ENCODE measurements at places on chromosomes 7 and 10.

DNA sequence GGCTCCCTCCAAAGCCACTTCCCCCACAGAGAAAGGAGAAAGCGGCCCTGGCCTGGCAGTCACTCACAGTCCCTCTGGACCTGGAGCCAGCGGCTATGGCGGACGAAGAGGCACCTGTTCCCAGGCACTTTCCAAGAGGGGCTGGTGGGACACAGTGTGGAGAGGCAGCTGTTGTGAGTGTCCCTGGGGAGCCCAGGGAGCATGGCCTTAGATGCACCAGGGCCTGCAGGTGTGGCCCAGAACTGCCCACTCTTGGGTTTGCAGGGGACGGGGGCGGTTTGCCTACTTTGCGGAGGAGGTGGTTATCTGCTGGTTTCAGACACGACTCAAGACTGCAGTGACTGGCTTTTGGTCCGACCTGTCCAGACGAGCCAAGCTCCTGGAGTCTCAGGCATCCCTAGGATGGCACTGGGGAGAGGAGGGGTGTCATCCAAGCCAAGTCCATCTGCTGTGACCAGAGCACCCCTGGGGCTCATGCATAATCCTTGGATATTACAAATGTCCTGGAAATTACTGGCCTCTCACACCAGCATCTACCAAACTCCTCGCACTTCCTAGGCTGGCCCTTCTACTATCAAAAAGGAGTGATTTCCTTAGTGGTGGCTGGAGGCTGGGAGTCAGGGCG, 18.4 kb downstream of the CTBP2 start:
- no peak for DNase-seq

GRCh38 chr10:17607060-17607459, 10.1 kb downstream of the HACD1 start:
- no peak for DNase-seq

DNA sequence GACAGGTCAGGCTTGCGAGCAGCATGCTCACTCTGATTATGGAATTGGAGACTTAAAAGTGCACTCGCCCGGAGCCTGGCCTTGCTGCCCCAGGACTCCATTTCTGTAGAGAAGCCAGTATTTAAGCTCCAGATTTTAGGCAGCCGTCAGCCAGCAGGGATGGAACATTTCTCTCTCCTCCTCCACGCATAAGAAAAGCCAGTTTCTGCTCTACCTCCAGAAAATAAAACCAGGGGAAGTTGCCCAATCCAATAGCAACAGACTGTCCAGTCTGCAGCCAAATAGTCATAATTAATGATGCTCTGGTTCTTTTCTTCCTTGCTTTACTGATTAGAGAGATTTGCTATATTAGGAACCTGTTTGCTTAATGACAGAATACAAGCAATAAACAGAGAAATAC, 203.2 kb downstream of the GFRA1 start:
- no peak for DNase-seq

DNA sequence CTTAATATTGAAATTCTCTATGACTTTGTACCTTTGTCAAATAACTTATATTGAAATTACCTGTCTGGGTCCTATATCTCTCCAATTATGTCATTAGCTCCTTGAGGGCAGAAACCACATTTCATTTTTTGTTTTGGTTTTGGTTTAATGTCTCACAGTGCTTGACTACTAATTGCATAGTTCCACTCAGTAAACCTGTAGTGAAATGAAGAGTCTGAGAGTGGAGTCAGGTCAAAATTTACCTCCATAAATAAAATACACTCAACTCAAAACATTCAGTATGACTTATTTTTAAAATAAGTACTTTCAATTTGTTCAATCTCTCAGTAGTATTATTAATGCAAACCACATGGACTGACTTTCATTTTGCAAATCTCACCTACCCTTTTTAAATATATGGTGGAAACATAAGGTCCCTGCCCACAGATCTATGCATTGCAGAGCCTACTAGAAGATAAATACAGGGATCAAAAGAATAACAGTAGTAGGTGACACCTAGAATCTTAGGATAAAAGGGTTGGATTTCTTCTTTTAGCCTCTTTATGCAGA, 32.5 kb downstream of the PDE1C start:
- no peak for DNase-seq

GRCh38 chr7:80916770-80917741, 1.8 kb downstream of the SEMA3C start:
- DNase-seq: no peak

- DNase-seq: no peak
Measured at GRCh38 chr7:158017111-158018097, 570.2 kb downstream of the PTPRN2 start.

DNA sequence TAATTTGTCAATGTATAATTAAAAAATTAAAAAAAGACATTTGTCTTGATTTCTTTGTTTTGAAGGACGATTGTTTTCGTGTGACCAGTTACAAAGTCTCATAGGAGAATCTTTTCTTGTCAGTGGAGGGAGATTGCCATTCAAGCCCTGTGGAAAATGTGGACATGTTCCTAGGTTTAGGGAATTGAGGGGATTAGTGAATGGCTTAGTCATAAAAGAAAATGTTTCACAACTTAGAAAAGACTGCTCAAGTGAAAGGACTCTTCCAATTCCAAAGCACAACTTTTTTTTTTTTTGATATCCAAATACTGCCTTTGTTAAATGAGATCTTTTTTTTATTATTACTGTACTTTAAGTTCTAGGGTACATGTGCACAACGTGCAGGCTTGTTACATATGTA, 140.7 kb upstream of the HABP2 start:
- DNase-seq: no peak
